Pulmonary artery endothelial cell (primary cell): ENCODE measurements at places on chromosomes 6 and 20.

- DNase-seq = no peak
These were observed 25.1 kb downstream of the SYNDIG1 start for GRCh38 chr20:24494460-24494920.

DNA sequence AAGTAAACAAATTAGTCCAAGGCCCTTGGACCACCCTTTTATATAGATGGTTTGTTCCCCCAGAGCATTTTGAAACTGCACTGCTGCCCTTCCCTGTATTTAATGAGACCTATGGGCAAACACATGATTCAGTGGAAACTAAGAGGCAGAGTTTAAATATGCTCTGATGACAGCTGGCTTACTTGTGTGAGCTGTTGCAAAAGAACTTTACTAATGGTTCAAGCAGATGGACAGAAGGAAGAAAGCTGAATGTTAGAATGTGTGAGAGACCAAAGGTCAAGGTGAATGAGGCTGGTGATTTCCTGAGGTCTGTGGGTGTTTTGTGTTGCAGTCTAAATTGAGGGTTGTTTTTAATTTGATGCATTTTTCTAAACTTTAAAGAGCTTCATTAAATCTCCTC lies 123.0 kb upstream of the CEP162 start:
- no peak for DNase-seq

- DNase-seq = no peak
These were observed 83.1 kb downstream of the KIZ start for GRCh38 chr20:21208999-21209398.

DNA sequence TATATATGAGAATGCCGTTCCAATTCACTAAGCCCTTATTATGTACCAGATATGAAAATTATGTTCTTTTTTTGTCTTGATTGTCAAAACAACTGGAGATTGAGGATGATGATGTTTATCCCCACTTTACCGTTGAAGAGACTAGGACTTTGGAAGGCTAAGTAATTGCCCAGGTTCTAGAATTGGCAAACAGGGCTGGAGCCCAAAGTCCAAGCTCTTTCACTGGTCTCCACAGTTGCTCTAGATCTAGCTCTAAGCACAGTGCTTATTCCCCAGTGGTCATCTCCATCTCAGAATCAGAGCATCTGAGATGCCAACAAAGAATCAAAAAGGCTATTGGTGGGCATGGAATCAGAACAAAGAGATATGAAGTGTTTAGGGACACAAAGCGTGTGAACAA lies 215.3 kb upstream of the FOXA2 start:
- DNase-seq = no peak

- no peak for DNase-seq
These were observed 187.8 kb upstream of the LRFN2 start for GRCh38 chr6:40774932-40775331.

- no peak for DNase-seq
These were observed 45.8 kb upstream of the PIM1 start for GRCh38 chr6:37123957-37124729.
